HFF-Myc (cell line): ENCODE measurements at places on chromosomes 11 and 22.

- DNase-seq = no peak
Observed at GRCh38 chr11:67436459-67437081, 912 bp downstream of the PTPRCAP start.

DNA sequence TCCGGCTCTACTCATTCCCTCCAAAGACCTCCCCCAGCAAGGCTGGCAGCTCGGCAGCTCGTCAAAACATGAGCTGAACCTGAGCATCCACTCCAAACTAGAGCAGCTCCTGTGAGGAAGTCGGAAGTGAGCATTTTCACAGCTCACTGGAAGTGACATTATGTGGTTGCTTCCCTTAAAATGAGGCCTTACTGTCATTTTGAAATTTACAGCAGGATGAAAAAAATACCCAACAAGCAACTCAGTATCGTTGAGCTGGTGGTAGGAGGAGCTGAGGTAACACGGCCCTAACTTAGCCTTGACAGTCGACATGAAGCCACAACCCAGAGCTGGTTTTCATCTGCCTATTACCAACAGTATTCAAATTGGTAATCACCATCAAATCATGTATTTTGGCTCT lies 38.0 kb upstream of the ARFGAP3 start:
- no peak for DNase-seq

GRCh38 chr11:28819741-28820140 lies 711.6 kb downstream of the METTL15 start:
- DNase-seq = no peak

DNA sequence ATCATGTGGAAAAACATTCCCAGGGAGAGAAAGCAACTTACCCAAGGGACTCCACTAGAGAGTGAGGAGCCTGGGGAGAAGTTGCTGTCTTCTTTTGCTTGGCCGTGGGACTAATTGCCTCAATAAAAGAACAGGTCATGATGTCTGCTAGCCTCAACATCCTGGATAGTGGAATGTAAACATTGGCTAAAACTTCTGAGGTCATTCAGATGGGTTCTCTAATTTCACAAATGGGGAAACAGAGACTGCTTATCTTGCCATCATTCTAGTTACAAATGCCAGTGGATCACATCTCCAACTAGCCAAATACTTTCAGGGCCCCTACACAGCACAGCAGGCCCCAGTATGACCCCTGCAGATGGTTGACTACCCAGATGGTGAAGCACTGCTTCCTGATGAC lies 28.4 kb upstream of the PAMR1 start:
- DNase-seq = peak; percentile 59

- DNase-seq = no peak
Observed at GRCh38 chr11:66687831-66688281, 10.2 kb upstream of the RBM4B start.

GRCh38 chr11:101944923-101945322 lies 28.6 kb upstream of the ANGPTL5 start:
- DNase-seq = no peak
